ENCODE measurements at places on chromosomes 3 and 15.

DNA sequence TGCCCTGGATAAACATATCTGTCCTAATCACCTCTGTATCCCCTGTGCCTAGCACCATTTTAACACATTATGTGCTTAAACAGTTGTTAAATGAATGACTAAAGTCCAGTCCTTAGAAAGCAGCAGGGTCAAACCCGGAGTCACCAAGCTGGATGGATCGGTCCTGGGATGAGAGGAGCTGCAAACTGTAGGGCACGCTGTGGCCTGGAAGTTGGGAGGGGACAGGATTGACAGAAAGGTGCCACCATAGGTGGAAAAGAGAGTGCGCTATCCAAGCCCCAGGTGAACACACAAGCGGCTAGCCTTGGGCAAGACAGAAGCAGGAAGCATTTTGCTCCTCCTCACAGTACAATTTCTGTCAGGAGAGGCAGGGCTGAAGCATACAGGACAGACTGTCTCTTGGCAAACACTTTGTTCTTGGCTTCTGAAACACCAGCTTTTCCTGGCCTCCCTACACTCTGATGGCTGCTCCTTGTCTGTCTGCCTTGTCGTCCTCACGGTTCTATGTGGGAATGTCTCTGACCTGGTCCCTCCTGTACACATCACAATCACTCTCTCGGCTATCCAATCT, 48.4 kb upstream of the KY start:
- DNase-seq, result no peak

- no peak for DNase-seq
These were observed 154.6 kb downstream of the EEFSEC start for GRCh38 chr3:128307781-128308469.

DNA sequence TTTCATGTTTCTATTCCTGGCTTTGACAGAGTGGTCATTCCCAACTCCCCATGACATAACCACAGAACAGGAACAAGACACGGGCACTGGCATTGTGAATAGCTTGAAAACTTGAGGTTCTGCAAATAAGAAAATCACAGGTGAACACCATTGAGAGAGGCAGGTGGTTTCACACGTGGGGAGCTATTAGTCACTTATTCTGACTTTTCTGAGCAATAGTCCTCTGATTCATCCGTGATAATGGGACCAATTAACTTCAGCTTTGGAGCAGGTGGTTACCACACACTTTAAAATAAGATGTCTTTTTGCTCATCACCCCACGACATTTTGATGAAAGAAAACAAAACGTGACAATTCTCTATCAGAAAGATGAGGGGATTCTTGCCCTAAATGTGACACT, 224.7 kb downstream of the KLF13 start:
- DNase-seq, result no peak

GRCh38 chr3:151276038-151276686, 2.2 kb downstream of the P2RY14 start:
- peak; percentile 41 for DNase-seq

DNA sequence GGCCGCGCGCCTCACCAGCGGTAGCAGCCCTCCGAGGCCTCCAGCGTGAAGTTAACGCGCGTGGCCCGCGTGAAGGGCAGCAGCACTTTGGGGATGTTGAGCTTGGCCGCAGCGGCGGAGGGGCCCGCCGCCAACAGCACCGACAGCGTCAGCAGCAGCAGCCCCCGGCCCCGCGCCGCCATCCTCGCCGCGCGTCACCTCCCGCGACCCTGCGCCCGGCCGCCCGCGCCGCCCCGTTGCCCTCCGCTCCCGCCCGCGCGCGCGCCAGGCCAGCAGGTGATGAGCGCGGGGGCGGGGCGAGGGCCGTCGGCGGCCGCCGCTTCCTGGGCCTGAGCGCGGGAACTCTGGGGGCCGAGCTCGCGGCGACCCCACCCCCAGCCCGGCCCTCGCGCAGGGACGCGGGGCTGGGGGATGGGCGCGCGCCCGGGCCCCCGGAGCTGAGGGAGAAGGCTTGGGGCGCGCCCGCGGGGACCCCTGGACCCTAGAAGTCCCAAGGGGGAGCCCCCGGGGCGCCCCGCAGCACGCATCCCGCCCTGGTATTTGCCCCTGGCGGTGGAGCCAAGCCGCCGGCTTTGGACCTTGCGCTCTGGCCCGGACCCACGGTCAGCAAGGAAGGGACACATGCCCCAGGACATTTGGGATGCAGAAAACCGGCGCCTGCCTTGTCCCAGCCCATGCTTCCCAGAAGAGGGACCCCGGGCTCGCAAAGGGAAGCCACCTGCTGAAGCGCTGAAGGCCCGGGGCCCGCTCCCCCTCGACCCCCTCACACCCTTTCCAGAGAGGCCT, at the start of gene NUP210:
Gene NUP210, minus strand, starts transcription at position 278 of the 786 bp plus-strand sequence. Its CDS starts 96 bp downstream, at position 182.
- peak; percentile 76 for DNase-seq

DNA sequence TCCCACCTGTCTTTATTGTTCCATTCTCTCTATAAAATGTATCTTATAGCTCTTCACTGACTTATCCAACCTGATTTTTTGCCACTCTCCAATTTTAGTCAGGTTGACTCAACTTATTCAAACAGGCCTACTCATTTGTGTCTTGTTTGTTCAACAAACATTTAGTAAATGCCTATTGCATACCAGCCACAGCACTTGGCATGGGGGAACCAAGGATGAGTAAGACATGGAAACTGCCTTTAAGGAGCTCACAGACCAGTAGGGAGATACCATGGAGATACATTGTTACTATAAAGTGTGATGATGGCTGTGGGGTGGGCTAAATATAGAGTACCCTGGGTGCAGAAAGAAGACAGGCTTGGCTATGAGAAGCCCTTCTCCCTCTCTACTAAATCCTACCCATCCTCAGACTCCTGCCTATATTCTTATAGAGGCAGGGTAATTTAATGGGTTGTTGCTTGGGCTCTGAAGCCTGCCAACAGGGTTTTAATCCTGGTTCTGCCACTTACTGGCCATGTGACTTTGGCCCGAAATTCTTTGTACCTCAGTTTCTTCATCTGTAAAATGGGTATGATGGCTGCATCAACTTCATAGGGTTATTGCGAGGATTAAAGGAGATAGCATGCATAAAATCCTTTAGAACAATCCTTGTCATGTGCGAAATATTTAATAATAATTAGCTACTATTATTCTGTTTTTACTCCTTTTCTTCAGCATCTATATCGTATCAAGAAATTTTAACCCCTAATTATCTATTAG, 348.5 kb upstream of the UMPS start:
- no peak for DNase-seq

GRCh38 chr15:68632101-68632500, 53.3 kb downstream of the CORO2B start:
- no peak for DNase-seq

DNA sequence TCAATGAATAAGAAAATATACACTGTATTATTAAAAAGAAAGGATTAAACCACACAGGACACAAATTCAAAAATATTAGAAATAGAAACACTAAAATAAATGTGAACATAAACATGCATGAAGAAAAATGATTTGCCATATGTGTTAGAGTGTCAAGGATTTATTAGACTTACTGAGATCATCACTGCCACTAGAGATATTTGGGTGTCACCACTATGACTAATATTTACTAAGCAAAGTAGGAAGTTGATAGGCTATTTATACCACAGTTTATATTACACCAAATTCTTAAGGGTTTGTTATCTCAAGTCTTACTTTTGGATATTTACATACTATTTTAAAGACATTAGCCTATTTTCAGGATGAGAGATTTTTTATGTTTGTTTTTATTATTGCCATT, 575.0 kb upstream of the SGO1 start:
- DNase-seq, result no peak

DNA sequence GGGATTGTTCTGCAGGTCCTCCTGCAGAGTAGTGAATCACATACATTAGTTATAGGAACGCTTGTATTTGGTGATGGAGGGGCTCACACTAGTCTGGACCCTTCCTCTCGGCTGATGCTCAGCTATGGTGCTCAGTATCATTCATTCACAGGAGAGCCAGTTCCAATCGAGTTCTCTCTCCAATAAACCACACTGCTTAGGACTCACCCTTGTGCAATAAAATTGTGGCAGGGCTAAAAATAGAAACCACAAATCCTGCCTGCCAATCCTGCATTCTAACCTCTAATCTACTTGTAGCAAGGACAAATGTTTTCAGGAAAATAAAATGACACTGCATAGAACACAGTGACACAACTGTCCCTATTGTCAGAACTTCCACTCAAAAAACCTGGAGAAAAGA, 138.4 kb upstream of the TBL1XR1 start:
- no peak for DNase-seq

GRCh38 chr3:89227634-89228033, 120.2 kb downstream of the EPHA3 start:
- DNase-seq, result no peak

DNA sequence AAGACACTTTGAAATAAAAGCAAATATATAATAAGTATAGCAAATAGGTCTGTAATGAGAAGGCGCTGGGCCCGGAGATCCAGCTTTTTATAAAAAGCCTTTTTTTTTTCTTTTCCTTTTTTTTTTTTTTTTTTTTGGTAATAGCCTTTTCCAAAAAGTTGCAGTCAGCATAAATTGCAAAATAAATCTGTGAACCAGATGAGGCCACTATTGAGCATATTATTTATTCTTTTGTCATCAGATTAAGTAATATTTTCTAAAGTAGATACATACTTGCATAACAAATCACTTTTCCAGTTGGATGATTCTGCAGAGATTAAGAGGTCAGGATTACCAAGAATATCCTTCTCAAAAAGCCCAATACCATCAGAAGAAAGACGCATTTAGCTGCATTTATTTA, 24.9 kb downstream of the FMN1 start:
- no peak for DNase-seq

GRCh38 chr3:119084371-119085069, 49.9 kb upstream of the IGSF11 start:
- no peak for DNase-seq

DNA sequence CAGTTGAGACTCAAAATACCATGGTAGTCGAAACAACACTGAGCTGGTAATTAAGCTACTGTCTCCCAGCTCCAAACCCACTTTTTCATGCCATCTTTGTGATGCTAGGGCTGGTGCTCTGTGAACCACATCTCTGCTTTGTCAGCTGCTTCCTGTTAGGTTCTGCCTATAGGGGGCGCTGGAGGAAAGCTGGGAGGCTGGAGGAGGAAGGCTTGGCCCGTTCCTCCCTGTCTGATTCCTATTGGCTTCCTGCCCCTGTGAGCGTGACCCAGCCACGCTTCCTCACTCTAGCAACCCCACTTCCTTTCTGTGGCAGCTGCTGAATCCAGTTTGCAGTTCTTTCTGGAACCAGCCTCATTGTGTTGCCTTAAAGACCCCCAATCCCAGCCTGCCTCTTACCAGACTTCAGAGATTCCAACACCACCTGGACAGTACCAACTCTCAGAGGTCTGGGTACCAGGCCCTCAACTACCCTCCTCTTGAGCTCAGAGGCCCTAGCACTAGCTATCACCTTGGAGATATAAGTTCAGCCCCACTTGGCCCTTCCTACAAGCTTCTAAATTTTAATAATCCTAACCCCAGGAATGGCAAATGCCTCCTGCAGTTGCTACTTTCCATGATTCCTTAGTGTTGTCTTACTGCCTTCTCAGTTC, 120.9 kb downstream of the ERC2 start:
- DNase-seq, result no peak

- no peak for DNase-seq
These were observed 73.8 kb upstream of the HRH1 start for GRCh38 chr3:11080492-11080891.

GRCh38 chr3:144771381-144771870, 799.8 kb downstream of the DIPK2A start:
- no peak for DNase-seq

DNA sequence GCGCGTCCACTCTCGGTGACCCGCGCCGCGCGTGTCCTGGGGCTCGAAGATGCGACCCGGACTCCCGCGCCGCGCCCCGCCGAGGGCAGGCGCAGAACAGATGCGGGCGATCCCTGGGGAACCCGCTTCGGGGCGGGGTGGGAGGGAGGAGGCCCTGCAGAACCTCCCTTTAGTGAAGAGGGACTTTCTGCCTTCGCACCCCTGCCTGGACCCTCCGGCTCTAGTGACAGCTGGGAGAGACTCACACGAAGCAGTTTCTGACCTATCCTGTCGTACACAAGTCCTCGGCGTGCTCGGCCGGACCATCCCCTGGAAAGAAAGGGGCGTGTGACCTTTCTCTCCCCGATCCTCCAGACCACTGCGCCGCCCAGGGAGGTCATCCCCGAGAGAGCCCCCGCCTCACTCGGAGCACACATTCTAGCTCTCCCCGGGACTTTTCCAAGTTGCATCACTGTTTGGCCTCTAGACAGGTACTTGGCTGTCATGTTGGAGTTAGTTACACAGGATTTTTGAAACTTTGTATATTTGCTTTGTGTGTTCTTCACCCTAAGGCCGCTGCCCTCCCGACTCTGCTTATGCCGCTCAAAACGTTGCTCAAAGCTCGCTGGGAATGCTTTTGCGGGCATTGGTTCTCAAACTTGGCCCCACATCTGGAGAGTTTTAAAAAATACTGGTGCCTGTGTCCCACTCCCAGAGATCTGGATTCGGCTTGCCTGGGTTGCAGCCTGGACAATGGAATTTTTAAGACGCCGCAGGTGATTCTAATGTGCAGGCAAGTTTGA, 582 bp downstream of the CGNL1 start:
- DNase-seq, result no peak

DNA sequence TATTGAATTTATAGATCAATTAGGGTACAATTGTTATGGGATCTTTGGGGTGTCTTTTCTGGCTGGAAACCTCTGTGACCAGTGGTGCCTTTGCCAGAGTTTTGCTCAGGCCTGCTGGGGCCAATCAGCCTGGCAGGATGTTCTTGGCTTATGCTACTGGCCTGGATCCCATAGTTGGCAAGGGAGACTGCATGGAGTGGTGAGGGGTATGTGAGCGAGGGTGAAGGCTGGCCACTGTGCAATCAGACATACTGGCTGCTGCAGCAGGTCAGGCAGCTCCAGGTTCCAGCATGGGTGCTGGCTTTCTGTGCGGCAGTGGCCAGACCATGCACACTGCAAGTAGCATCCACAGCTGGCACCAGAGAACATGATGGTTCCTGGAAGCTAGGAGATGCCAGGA, 1053.2 kb upstream of the GBE1 start:
- DNase-seq, result no peak

- DNase-seq, result no peak
These were observed 31.2 kb downstream of the DPH6 start for GRCh38 chr15:35514759-35515158.

DNA sequence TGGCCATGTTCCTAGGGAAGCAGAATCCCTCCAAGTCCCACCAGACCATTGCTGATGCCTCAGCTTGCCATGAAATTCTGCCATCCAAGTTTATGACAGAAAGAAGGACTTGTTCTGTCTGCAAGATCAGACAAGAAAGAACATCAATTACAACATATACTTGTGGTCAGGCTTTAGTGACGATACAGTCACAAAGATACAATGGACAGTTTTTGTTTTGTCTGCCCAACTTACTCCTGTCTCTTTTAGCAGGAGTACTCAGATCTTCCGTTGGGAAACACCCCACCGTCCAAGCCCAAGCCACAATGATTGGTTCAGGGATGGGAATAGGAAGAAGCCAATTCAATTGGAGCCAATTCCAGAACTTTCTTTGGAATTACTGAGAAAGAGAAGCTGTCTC, 15.7 kb downstream of the KLHL6 start:
- DNase-seq, result no peak

GRCh38 chr3:54538346-54538745, 389.5 kb downstream of the LRTM1 start:
- no peak for DNase-seq

GRCh38 chr3:58857402-58857801, 190.8 kb upstream of the FAM3D start:
- no peak for DNase-seq

GRCh38 chr3:30135190-30135589, 471.2 kb upstream of the TGFBR2 start:
- DNase-seq, result no peak

GRCh38 chr3:126961191-126961790, 21.6 kb upstream of the PLXNA1 start:
- DNase-seq, result no peak
